ENCODE measurements at places on chromosomes 13 and 19.
A peak's percentile ranks its signal among the peaks of the same experiment; 100 is the strongest.

GRCh38 chr13:106630650-106631049 is 62.7 kb upstream of the ARGLU1 start:
- peak; percentile 5 for DNase-seq

DNA sequence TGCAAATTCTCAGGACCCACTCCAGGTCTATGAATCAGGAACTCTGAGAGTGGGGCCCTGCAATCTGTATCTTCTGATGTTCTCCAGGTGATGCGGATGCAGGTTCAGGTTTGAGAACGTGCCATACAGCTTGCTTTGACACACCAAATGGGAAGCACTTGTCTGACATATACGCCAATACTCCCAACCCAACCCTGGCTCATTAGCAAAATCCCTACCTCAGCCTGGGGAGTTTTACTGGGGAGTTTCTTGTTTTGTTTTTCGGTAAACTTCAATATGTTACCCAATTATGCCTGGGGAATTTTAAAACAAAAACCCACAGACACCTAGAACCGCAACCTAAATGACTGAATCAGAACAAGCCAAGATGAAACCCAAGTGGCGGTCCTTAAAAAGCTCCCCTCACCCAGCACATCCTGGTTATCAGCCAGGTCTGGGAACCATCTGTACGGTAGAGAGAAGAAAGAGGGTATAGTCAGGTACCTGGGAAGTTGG is 41.2 kb downstream of the ABCC4 start:
- no peak for DNase-seq

GRCh38 chr19:45752639-45753038 is 16.4 kb downstream of the SIX5 start:
- peak; percentile 52 for DNase-seq

- DNase-seq = no peak
Measured at GRCh38 chr19:30855442-30855841, 483.3 kb downstream of the ZNF536 start.

- DNase-seq = no peak
Measured at GRCh38 chr13:81116461-81117282, 775.7 kb upstream of the SPRY2 start.

GRCh38 chr13:107202371-107203023 is 634.6 kb upstream of the ARGLU1 start:
- no peak for DNase-seq

GRCh38 chr13:30744056-30744680 is 8.8 kb downstream of the ALOX5AP start:
- peak; percentile 86 for DNase-seq
